ENCODE measurements at places on chromosomes 16 and 17.

DNA sequence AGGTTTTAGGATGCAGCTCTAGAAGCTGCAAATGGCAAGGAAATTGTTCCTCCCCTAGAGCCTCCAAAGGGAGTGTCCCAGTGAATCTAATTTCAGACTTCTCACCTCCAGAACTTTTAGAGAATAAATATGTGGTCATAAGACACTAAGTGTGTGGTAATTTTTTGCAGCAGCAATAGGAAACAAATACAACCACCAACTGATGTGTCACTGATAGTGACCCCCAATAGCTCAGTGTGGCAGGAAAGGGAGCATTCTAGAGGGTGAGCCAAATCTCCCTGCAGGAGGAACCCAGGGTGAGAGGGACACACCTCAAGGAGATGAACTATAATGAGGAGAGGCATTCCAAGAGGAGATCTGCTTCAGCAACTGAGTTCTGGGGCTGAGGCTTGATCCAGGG is 4.1 kb downstream of the CCL4L2 start:
- DNase-seq: no peak

- no peak for DNase-seq
Measured at GRCh38 chr16:63655846-63656245, 1466.0 kb downstream of the CDH11 start.

GRCh38 chr16:3872216-3872895 is 8.2 kb downstream of the CREBBP start:
- no peak for DNase-seq

DNA sequence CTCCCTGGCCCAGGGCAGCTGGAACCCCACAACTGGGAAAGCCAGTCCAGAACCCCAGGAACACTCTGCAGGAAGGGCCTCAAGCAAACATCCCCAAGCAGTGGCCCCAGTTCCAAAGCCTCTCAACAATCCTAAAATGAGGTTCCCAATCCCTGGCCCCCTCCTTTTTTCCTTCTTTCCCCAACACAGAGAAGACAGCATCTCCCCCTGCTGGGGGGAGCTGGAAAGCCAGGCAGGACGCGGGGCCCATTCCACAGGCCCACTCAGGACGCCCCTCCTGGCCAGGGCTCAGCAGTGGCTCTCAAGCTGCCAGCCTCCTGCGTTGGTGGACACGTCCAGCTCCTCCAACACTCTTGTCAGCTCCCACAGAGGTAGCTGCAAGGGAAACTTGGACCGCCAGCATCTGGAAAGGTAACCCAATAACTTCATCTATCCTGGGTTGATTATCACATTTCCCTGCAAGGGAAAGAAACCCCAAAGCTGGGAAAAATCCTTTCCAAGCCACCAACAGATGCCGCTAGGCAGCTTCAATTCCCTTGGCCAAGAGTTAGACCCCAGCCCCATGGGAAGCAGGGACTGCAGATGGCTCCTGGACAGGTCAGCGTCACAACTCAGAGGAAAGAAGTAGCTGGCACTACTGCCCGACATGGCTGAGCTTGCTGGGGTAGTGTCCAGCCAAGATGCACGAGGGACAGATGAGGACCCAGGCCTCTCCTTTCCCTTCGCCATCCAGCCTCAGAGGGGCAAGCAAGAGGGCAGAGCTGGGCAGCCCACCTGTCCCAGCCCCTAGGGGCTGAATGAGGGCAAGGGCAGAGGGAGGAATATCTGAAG is 7.6 kb downstream of the HDAC5 start:
- DNase-seq: peak; percentile 59

- peak; percentile 36 for DNase-seq
Measured at GRCh38 chr17:82876149-82876548, 36.3 kb upstream of the ZNF750 start.

DNA sequence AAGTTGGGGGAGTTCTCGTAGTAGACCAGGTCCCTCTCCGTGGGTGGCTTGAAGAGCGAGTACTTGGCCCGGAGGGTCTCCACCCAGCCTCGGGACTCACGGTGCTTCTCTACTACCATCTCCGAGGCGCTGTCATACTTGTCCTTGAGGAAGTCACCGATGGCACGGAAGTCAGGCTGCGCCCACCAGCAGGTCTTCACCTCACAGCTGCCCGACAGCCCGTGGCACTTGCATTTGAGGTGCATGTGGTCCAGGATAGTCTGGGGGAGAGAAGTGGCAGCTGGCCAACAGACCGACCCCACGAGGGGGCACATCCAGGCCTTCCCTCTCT is 50.0 kb downstream of the WNT3 start:
- no peak for DNase-seq

GRCh38 chr16:75048530-75048929 is 49.7 kb downstream of the ZNRF1 start:
- no peak for DNase-seq

GRCh38 chr16:65991149-65991701 is 375.3 kb upstream of the CDH5 start:
- DNase-seq: no peak

DNA sequence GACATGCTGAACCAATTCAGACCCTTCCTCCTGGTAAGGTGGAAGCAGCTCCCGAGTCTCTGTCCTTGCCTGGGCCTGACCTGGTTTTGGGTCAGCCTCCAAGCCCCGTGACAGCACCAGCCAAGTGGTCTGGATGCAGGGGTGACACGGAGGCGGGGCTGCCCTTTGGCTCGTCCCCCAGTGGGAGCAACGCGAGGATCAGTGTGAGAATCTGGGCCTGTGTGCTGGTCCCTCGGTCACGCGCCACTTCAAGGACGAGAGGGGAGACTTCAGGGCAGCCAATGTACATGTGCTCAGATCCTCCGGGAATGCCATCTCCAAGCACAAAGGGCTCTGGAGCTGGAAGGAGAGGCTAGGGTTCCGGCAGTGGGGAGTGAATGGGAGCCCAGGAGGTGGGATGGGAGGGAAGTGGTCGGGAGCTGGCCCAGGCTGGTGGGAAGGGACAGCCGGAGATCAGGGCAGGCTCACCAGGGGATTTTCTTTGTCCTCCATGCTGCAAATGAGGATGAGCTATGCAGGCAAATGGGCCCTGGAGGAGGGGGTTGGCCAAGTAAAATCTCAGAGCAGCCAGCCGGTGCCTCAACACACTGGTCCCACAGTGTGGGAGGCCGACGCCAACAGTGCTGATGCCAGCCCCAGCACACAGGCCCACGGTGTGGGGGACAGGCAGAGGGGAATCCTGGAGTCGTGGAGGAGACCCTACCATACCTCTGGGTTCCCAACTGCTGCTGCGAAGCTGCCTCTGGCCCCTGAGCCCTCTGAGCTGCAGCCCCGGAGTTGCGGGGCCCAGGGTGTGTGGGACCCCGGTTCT is 4.2 kb upstream of the NDRG4 start:
- DNase-seq: no peak

- DNase-seq: no peak
Measured at GRCh38 chr16:10599626-10600025, 19.2 kb upstream of the EMP2 start.

- no peak for DNase-seq
Measured at GRCh38 chr17:49334744-49335512, 27.1 kb downstream of the ZNF652 start.

GRCh38 chr16:63442246-63442645 is 1406.0 kb upstream of the CDH8 start:
- DNase-seq: no peak

Data from HEK293T (cell line).